Activated gamma-delta T cell treated with anti-CD3 and anti-CD28 coated beads, Interleukin-2, amount 50 U/mL, for 16 hours (primary cell): ENCODE measurements at places on chromosomes 4 and X.

GRCh38 chr4:42440083-42440482 is 42.8 kb downstream of the SHISA3 start:
- DNase-seq, result no peak

GRCh38 chr4:21827575-21827974 is 121.0 kb downstream of the KCNIP4 start:
- no peak for DNase-seq

- DNase-seq, result no peak
Measured at GRCh38 chr4:5923376-5923775, 30.5 kb upstream of the CRMP1 start.

DNA sequence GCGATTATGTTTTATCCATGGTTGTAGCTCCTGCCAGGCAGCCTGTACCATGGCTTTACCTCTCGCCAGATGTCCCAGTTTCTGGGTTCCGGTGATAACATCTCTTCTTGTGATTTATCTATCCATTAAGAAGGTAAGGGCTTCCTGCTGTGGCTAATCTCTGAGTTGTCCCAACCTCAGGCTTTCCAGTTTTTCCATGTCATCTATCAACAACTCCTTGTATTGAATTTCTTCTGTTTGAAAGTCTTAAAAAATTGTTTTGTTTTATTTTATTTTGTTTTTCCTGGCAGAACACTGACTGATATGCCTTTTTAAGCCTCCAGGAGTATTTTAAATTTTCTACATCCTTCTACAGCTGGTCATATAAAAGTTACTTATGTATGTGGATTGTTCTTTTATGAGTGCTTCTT is 241.9 kb downstream of the ANTXR2 start:
- DNase-seq, result no peak

- no peak for DNase-seq
Measured at GRCh38 chr4:105896984-105897775, 1.9 kb downstream of the NPNT start.
